ENCODE measurements at places on chromosomes 7 and 10. TPM values are rescaled to one million over a fixed set of nuclear protein-coding genes. Genes with fewer than 3 reads are reported as not detected.

Gene ACSM6
- total RNA-seq = not detected

Gene PARP12
- 23.4 TPM for total RNA-seq

Gene DRGX
- not detected for total RNA-seq

Gene PRSS37
- not detected for total RNA-seq

Gene ADCK2
- 19.8 TPM for total RNA-seq

Gene SPRN
- total RNA-seq = 0.29 TPM

Gene CXCL12
- 0.19 TPM for total RNA-seq

Gene TMEM273
- not detected for total RNA-seq

Gene PDK4
- total RNA-seq = 10.3 TPM

Gene MMD2
- not detected for total RNA-seq

Gene DDX56
- total RNA-seq = 140 TPM

Gene UNCX
- total RNA-seq = not detected

Gene GDF2
- not detected for total RNA-seq

Gene MYO3A
- not detected for total RNA-seq

Gene FMC1
- total RNA-seq = 39.0 TPM

Gene ZNF680
- 1.2 TPM for total RNA-seq

Gene NKX2-3
- total RNA-seq = 0.07 TPM

Gene CPVL
- total RNA-seq = 0.55 TPM

Gene APBB1IP
- total RNA-seq = 6.8 TPM

Gene ADRB1
- 1.1 TPM for total RNA-seq

Gene ZPBP
- total RNA-seq = not detected

Gene ZNF804B
- not detected for total RNA-seq

Gene DNAJB6
- 134 TPM for total RNA-seq

Gene CUTC
- total RNA-seq = 33.9 TPM

Gene PTER
- 19.5 TPM for total RNA-seq

Gene RASSF4
- 1.8 TPM for total RNA-seq

Gene NRAP
- total RNA-seq = not detected

Gene NEBL
- 8.5 TPM for total RNA-seq

Gene MMRN2
- 1.2 TPM for total RNA-seq

Gene EVX1
- total RNA-seq = 0.10 TPM

Gene ADGRA1
- total RNA-seq = 0.24 TPM

Gene HABP2
- 0.07 TPM for total RNA-seq

Gene PPP1R17
- not detected for total RNA-seq

Gene CAV1
- 490 TPM for total RNA-seq

Gene TCTN3
- total RNA-seq = 41.3 TPM

Gene HIBADH
- total RNA-seq = 44.1 TPM

Gene CTAGE6
- total RNA-seq = not detected

Gene ZYX
- 199 TPM for total RNA-seq

Gene NODAL
- not detected for total RNA-seq

Gene TUBB8
- not detected for total RNA-seq

Gene SLC18A3
- total RNA-seq = not detected

Gene ANKRD61
- 0.53 TPM for total RNA-seq

Gene C7orf57
- 0.18 TPM for total RNA-seq

Gene CPN1
- 0.20 TPM for total RNA-seq

Gene ANK3
- total RNA-seq = 0.81 TPM

Gene CCZ1B
- total RNA-seq = 20.9 TPM

Gene DDC
- total RNA-seq = 0.75 TPM

Gene ZNF727
- not detected for total RNA-seq

Gene DDX50
- total RNA-seq = 33.6 TPM

Gene CFAP43
- 0.36 TPM for total RNA-seq

Gene ABCA13
- 0.06 TPM for total RNA-seq
